ENCODE measurements at places on chromosomes 4 and X.
A peak's percentile ranks its signal among the peaks of the same experiment; 100 is the strongest.

GRCh38 chr4:40316782-40317635 is 18.1 kb upstream of the CHRNA9 start:
- DNase-seq = peak; percentile 87
- H3K4me1 ChIP-seq = peaks cover 24% of the 10 kb centered on the region
- H3K27ac ChIP-seq = peak overlapping the region; percentile 94

DNA sequence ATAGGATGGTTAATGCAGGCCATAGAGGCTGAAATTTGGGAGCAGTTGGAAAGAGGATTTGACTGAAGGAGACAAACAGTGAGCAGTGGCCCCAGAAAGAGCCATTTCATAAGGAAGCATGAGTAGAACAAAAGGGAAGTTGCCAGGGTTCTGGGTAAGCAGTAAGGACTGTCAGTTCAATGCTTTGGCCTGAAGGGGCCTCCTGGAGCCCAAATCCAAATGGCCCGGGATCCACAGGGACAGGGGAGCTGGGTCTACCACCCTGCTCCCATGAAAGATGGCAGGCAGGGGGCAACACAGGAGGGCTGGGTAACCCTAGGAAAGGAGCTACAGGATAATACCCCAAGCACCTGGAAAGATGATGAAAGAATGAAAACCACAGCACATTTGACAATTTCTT is 4.1 kb upstream of the INTS6L start:
- no peaks in the 10 kb centered on the region for H3K36me3 ChIP-seq
- no peak overlapping the region for H3K27ac ChIP-seq
- H3K4me1 ChIP-seq = no peaks in the 10 kb centered on the region

- no peak overlapping the region for H3K27ac ChIP-seq
- H3K4me1 ChIP-seq = no peaks in the 10 kb centered on the region
- H3K4me3 ChIP-seq = no peak overlapping the region
- DNase-seq = no peak
- no peaks in the 10 kb centered on the region for H3K27me3 ChIP-seq
- no peaks in the 10 kb centered on the region for H3K36me3 ChIP-seq
Measured at GRCh38 chr4:22986262-22986661, 293.5 kb downstream of the GBA3 start.

- no peak for DNase-seq
- no peaks in the 10 kb centered on the region for H3K27me3 ChIP-seq
- no peaks in the 10 kb centered on the region for H3K4me1 ChIP-seq
Measured at GRCh38 chr4:165095291-165095690, 17.4 kb downstream of the TMEM192 start.

DNA sequence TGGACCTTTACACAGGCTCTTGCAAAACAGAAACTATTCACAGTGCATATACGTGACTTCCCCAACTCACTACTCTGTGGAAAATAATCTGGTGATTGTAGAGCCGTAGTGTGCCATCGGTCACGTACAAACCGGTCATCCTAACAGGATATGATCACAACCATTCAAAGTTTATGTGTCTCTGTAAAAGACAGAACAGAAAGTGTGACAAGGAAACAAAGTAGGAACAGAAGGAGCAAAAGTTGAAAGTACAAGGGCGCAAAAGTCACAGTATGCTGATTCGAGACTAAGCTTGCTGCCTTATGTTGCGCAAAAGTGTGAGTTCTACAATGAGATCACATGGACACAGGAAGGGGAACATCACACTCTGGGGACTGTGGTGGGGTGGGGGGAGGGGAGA is 18.6 kb downstream of the MEPE start:
- H3K4me1 ChIP-seq = peaks cover 3% of the 10 kb centered on the region
- H3K27ac ChIP-seq = no peak overlapping the region
- DNase-seq = no peak
- no peak overlapping the region for H3K4me3 ChIP-seq
- H3K27me3 ChIP-seq = no peaks in the 10 kb centered on the region

GRCh38 chr4:69936566-69936965 is 5.7 kb downstream of the CSN1S1 start:
- no peak overlapping the region for H3K4me3 ChIP-seq
- no peaks in the 10 kb centered on the region for H3K27me3 ChIP-seq
- H3K27ac ChIP-seq = no peak overlapping the region
- DNase-seq = no peak
- H3K36me3 ChIP-seq = no peaks in the 10 kb centered on the region
- H3K4me1 ChIP-seq = no peaks in the 10 kb centered on the region

DNA sequence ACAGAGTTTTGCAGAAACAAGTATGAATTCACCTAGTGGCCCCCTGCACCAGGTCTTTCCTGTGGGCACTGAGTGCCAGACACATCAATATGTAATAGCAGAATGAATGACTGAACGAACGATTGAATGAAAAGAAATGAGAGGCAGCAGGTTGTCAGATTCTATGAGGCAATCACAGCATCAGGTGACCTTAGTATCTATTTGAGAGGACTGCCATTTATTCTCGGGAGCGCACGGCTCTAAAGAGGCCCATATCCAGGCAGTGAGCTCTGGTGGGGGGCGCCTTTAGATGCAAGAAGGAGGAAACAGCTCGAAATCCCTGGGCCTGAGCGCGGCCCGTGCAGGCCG is 528 bp upstream of the SLC25A4 start:
- no peaks in the 10 kb centered on the region for H3K4me1 ChIP-seq
- no peak for DNase-seq
- peak overlapping the region; percentile 90 for H3K27ac ChIP-seq
- H3K27me3 ChIP-seq = no peaks in the 10 kb centered on the region
- H3K4me3 ChIP-seq = peak overlapping the region; percentile 93

DNA sequence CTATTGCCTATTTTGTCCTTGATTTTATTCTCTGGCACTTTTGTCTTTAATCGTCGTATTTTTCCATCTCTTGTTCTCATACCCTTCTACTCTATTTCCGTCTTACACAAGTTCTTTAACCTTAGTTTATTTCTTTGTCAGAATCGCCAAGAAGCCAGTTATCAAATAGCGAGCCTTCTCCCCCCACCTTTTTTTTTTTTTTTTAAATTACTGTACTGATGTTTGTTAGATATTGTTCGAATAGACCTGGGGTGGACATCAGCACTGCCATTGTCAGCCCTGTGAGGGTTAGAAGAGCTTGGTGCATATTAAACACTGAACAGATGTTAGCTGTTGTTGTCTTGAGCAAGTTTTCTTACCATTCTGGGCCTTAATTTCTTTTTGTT is 1.2 kb downstream of the SPCS3 start:
- no peak for DNase-seq
- peak overlapping the region; percentile 92 for H3K4me3 ChIP-seq
- peaks cover 10% of the 10 kb centered on the region for H3K4me1 ChIP-seq
- no peaks in the 10 kb centered on the region for H3K27me3 ChIP-seq
- H3K36me3 ChIP-seq = no peaks in the 10 kb centered on the region

DNA sequence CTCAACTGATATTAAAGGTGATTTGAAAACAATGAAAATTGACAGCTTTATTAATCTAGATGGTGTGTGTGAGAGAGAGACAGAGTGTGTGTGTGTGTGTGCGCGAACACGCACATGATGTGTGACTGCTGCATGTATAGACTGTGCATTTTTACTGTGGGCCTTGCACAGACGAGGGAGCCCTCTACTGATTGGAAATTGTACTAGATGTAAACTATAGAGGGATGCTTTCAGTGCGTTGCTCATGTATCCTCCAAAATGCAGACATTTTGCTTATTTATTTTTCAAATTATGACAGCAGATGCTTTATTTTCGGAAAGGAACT is 168.4 kb upstream of the GK2 start:
- no peak overlapping the region for H3K4me3 ChIP-seq
- H3K27ac ChIP-seq = no peak overlapping the region
- peak; percentile 62 for DNase-seq
- H3K27me3 ChIP-seq = no peaks in the 10 kb centered on the region

DNA sequence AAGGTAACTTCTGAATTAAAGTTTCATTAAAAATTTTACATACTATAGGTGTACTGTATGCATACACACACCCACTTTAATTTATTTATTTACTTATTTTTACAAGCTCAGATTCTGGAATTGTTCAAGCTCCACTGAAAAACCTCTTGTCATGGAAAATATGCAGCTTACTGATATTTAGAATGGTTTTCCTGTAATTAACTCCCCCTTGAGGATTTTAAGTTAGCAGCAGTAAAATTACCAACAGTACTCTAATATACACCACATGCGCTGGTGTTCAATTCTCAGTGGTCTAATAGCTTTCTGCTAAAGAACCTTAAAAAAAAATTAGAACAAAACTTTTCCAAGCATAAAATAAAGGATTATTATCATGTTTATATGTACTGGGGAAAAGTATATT is 12.0 kb downstream of the MAB21L2 start:
- H3K4me1 ChIP-seq = no peaks in the 10 kb centered on the region
- no peak for DNase-seq
- no peak overlapping the region for H3K4me3 ChIP-seq
